ENCODE measurements at places on chromosomes 1 and 21. TPM values are rescaled to one million over a fixed set of nuclear protein-coding genes. Genes with fewer than 3 reads are reported as not detected.

CBR3 gene
- 1.2 TPM for total RNA-seq

- DNase-seq = no peak
- H3K27me3 ChIP-seq = no peaks in the 10 kb centered on the region
- H3K4me1 ChIP-seq = peaks cover 20% of the 10 kb centered on the region
- no peaks in the 10 kb centered on the region for H3K36me3 ChIP-seq
- H3K27ac ChIP-seq = no peak overlapping the region
- no peak overlapping the region for H3K4me3 ChIP-seq
Measured at GRCh38 chr1:154819628-154820590, 50.2 kb downstream of the KCNN3 start.

- no peaks in the 10 kb centered on the region for H3K27me3 ChIP-seq
- DNase-seq = no peak
- H3K27ac ChIP-seq = no peak overlapping the region
- H3K4me3 ChIP-seq = no peak overlapping the region
- H3K36me3 ChIP-seq = peaks cover 19% of the 10 kb centered on the region
Measured at GRCh38 chr1:35532497-35533223, 24.5 kb downstream of the KIAA0319L start.

- DNase-seq = no peak
- no peaks in the 10 kb centered on the region for H3K4me1 ChIP-seq
Measured at GRCh38 chr1:233354983-233355382, 27.5 kb downstream of the MAP3K21 start.

DNA sequence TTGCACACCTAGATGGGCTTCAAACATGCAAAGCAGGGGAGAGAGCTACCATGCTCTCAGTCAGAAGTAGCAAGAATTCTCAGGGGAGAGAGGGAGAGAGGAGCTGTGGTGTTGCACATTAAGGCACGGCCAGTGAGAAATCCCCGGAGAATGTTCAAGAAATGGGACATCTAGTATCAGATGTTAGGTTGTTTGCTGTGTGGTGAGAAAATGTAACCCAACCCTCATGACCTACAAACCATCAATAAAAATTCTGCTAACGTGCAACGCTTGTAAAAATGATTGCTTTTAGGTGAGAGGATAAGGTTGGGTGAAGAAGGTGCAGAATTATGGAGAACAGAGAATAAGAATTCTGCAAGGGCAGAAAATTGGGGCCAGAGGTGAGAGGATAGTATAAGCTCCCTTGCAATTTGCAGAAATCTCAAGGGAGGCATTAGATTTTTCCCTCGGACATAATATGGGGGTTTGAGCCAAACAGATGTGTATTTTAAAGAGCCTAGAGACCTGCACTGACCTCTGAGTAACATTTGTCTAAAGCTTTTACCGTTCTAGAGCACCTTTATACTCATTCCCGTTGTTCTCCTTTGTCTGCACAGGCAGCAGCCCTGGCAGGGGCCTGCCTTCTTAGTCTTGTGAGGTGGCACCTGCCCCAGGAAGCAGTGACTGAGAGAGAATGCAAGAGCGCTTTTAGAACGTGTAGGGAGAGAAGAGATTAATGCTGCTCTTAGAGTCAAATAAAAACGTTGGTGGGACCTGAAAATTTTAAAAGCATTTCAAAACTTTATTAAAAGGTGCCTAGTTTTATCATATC, 25.4 kb upstream of the KIAA0040 start:
- H3K27me3 ChIP-seq = no peaks in the 10 kb centered on the region
- H3K4me1 ChIP-seq = no peaks in the 10 kb centered on the region
- H3K27ac ChIP-seq = no peak overlapping the region
- no peak overlapping the region for H3K4me3 ChIP-seq
- DNase-seq = no peak

DNA sequence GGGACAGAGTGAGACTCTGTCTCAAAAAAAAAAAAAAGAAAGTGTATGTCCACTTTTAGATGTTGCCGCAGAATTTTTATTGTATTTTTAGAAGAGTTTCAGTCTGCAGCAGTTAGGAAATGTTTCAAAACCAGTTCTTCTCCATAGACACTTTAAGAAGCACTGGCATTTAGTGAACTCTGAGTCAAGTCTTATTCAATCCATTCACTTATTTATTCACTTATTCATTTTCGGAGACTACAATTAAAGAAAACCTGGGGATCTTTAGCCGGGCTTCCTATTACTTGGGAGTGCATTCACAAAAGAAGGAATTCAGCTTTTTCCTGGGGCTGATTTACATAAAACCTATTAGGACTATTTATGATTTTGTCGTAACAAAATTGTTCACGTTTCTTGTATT, 12.3 kb downstream of the RCAN3 start:
- no peaks in the 10 kb centered on the region for H3K4me1 ChIP-seq
- no peaks in the 10 kb centered on the region for H3K27me3 ChIP-seq
- no peaks in the 10 kb centered on the region for H3K36me3 ChIP-seq
- H3K4me3 ChIP-seq = no peak overlapping the region
- no peak overlapping the region for H3K27ac ChIP-seq

DNA sequence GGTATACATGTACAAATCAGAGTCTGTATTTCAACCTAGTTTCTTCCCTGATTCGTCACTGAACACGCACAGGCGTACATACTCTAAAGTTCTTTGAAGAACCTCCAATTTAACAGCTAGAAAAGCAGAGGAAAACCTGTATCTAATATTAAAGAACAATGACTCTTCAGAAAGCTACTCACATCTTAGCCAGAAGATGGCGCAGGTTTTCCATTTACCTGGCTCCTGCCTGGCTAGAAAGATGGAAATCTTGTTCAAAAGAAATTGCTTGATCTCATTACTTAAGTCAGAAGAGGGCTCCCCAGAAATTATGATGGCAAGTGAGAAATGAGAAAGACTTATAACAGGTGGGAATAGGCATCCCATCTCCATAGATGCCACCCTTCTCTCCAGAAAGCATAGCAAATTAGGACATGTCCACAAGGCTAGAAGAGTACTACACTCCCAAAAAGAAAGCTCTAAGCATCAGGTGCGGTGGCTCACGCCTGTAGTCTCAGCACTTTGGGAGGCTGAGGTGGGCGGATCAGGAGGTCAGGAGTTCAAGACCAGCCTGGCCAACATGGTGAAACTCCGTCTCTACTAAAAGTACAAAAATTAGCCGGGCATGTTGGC, 19.0 kb upstream of the L1TD1 start:
- peak; percentile 72 for DNase-seq
- no peaks in the 10 kb centered on the region for H3K27me3 ChIP-seq
- no peak overlapping the region for H3K27ac ChIP-seq
- H3K4me3 ChIP-seq = no peak overlapping the region

FMO4 gene
- 3.8 TPM for total RNA-seq

- peak overlapping the region; percentile 98 for H3K4me3 ChIP-seq
- peak overlapping the region; percentile 45 for H3K27ac ChIP-seq
- peaks cover 38% of the 10 kb centered on the region for H3K4me1 ChIP-seq
- no peaks in the 10 kb centered on the region for H3K36me3 ChIP-seq
Measured at GRCh38 chr1:35883635-35884101, 659 bp downstream of the AGO1 start.

- H3K27ac ChIP-seq = no peak overlapping the region
- H3K4me1 ChIP-seq = no peaks in the 10 kb centered on the region
- H3K36me3 ChIP-seq = peaks cover 10% of the 10 kb centered on the region
- no peaks in the 10 kb centered on the region for H3K27me3 ChIP-seq
- H3K4me3 ChIP-seq = no peak overlapping the region
Measured at GRCh38 chr21:29340228-29340627, 41.5 kb downstream of the BACH1 start.

GRIK3 gene
- not detected for total RNA-seq

ATP1A4 gene
- not detected for total RNA-seq

Data from natural killer cell (primary cell).